Hypothalamus (tissue), 51 donors: ENCODE measurements at places on chromosomes 5 and 9.

DNA sequence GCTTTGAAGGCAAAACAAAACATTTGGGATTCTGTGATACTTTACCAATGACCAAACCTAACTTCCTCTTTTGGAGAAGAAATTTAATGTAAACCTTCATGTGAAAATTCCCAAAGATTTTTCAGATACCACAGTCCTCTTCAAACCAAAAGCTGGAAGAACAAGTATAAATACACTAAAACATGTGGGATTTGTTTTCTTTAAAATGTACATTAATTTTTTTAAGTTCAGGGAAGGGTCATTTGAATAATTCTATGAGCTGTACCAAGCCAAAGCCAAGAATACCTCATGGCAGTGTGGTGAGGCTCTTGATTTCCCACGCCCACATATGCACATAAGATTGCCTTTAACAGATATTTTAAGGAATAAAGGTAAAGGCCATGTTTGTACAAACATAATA, 28.4 kb upstream of the ITGA1 start:
- DNase-seq = no peak

- DNase-seq = no peak
Observed at GRCh38 chr9:8844549-8844948, 1045.0 kb upstream of the DMAC1 start.

DNA sequence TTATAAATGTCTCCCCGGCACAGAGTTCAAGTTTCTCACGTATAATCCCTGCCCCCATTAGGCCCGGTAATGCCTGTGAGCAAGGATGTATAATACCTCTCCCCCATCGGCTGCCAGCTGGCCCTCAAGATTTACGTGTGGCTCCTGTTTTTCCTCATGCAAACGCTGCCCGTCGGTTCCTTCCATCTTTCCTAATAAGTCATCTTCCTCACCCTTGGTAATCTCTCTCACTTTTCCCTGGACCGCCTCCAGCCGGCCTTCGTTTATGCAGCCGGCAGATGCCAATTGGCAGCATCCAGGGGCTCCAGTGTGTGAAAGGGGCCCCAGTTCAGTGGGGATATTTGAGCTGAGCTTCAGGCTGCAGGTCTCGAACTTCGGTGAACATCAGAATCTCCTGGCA, 86.5 kb upstream of the NEURL1B start:
- no peak for DNase-seq

GRCh38 chr5:14211818-14212803, 69.0 kb downstream of the TRIO start:
- DNase-seq = no peak

DNA sequence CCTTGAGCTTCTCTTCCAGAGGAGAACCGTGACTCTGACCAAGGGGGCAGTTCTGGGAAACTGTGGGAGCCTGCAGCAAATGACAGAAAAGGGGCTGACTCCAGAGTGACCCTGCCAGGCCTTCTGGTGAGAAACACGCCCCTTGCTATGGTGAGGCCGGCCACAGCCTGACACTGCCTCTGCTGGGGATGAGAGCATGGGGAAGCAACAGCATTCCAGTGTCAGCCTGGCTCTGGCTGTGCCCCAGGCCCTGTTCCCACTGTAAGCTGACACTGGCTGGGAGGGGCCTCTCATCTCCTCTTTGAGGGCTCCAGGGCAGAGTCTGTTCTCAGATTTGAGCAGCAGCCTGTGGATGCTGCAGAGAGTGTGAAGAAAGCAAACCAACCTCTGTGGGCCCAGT, 180.0 kb upstream of the IL12B start:
- no peak for DNase-seq

- no peak for DNase-seq
Observed at GRCh38 chr5:150431574-150431973, 18.0 kb downstream of the RPS14 start.

GRCh38 chr9:32411753-32412152, 27.3 kb downstream of the ACO1 start:
- no peak for DNase-seq

- peak; percentile 95 for DNase-seq
Observed at GRCh38 chr5:147782110-147783028, at the start of gene JAKMIP2. JAKMIP2 (minus strand) TSS chr5:147782728; CDS start chr5:147671806, 110,922 bp downstream.

GRCh38 chr5:60701321-60701968, 1.5 kb upstream of the DEPDC1B start:
- DNase-seq = no peak

DNA sequence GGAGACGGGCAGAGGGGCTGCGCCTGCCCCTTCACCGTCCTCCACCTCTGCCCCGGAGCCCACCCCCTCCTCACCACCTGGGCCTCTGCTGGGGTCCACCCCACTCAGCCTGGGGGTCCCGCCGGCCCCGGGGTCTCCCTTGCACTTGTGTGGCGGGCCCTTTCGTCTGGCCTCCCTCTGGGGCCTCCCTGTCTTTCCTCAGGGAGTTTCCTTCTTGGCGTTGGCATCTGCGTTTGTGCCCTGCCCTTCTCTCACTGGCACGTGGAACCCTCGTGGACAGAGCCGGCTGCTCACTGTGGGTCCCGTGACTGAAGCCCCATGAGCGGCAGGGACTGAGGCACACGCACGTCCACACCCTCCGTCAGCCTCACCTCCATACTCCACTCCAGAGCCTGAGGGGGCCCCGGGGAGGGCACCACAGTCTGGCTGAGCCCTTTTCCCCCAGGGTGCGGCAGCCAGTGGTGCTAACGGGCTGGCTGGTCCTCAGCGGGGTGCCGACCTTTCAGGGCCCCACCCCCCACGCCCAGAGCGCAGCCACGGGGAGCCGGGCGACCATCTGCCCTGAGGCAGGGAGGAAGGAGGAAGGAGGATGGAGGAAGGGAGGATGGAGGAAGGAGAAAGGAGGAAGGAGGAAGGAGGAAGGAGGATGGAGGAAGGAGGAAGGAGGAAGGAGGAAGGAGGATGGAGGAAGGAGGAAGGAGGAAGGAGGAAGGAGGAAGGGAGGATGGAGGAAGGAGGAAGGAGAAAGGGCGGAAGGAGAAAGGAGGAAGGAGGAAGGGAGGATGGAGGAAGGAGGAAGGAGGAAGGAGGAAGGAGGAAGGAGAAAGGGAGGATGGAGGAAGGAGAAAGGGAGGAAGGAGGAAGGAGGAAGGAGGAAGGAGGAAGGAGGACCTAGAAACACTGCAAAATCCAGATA, 53.0 kb upstream of the NRARP start:
- DNase-seq = no peak

GRCh38 chr9:36389590-36389989, 10.5 kb downstream of the RNF38 start:
- DNase-seq = no peak

DNA sequence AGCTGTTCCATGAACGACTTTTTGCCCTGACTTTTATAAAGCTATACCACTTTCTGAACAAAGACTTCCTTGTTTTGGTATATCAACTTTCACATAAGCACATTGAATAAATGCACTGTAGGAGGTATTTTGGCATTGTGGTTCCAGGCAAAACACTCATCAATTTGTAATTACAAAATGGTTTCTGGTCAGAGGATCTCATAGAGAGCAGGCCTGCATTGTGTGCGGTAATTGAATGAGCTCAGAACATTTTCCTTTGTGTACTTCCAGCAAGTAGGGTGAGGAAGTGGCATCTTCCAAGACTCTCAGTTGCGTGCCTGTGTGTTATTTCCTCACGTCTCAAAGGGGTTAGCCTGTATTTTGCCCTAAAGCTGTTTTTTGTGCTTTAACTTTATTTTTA, 89.2 kb downstream of the PDE6A start:
- no peak for DNase-seq

DNA sequence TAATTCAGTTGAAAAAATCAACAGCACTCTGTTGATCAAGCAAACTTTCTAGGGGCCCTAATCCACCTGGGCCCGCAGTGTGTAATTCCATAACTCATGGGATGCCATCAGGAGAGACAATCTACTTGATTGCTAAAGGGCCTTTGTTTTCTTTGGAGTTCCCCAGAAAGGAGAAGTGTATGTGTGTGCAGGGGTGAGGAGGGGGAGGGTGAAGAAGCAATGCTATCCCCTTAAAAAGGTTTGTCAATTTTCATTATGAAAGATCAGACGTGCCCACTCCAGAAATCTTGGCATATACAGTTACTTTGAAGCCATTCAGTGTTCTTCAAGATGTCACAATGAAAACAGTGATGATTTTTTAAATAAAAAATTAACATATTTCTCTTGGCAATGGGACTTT, 6.2 kb downstream of the PARP8 start:
- DNase-seq = no peak

DNA sequence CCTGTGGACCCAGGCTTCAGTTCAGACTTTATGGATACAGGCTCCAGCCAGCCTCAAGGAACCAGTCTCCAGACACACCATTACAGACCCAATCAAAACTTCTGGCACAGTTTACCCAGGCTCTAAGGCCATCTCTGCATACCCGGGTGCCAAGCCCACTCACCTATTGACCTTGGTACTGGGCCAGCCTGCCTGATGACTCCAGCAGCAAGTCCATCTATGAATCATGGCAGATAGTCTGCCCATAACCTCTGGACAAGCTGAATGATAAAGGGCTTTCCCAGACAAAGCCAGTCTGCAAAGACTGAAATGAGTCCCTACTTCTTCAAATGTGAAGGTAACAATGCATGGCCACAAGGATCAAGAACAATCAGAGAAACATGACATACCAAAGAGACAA, 1327.1 kb upstream of the C9orf72 start:
- no peak for DNase-seq

GRCh38 chr9:87640385-87640795, 85.5 kb upstream of the CTSL start:
- DNase-seq = no peak

DNA sequence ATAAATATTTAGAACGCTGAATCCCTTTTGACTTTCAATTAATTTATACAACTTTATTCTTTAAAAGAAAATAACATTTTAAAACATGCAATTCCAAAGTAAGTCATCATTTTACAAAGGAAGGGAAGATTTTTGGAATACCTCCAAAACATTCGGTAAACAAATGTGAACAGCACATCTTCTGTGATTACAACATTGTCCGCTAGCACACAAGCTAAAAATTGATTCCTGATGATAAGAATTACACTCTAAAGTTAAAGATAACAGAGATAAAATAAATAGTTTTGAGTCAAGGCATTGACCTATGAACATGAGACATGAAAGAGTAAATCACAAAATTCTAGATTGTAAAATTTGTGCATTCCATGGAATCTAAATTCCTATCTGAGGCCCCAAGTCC, 56.2 kb upstream of the TRAF1 start:
- DNase-seq = no peak

DNA sequence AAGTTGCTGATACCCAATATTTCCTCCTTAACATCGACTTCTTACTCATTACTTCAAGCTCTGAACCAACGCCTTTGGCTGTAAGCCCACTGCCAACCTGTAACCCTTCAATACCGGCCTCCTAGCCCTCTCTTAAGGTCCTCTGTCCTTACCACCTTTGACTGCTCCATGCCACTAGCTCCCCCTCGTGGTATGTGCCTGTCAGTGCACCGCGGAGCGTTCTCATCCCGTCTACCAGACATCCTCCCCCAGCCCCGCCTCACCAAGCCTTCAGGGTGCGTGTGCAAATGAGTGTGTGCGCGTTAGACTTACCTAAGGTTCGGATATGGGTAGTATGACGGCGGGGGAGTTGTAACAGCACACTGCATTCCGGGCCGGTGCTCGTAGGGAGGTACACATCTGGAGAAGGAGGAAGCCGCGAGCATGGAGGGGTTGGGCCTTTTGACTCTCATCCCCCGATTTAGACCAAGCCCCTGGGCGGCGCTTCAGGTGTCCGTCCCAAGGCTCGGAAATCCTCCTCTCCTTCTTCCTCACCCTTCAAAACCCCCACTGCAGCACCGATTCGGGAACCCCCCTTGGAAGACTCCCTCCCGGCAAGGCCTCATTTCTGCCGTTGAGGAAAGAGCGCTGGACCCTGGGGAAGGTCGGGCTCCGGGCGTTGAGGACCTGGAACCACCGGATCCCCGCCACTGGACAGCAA, 2.8 kb upstream of the MYORG start:
- DNase-seq = peak; percentile 34

DNA sequence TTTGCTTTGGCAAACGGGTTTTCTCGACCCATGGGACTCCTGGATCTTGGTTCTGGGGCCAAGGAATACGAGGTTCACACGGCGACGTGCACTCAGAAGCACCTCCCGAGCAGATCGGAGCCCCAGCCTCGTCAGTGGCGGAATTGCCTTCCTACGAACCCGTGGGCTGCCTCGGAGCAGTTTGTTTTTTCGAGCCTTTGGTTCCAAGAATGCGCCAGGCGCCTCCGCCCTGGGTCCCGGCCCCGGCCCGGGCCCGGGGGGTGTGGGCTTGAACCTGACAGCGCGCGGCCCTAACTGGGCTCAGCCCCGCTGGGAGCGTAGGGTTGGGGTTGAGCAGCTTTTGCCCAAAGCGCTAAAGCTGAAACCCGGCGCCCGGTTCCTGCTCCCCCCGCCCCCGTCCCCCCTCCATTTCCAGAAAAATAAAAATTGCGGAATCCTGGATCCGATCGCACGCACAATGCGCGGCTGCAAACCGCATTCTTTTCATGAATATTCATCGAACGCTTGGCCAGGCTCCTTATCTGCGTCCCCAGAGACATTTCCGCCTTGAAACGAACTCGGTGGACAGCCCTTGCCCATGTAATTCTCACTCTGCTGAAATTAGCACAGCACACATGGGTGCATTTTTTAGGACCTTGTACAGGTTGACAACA, 1.0 kb downstream of the BASP1 start:
- DNase-seq = no peak

- DNase-seq = no peak
Observed at GRCh38 chr9:1647776-1648175, 367.4 kb upstream of the SMARCA2 start.

GRCh38 chr5:11814373-11814772, 89.9 kb downstream of the CTNND2 start:
- DNase-seq = no peak

DNA sequence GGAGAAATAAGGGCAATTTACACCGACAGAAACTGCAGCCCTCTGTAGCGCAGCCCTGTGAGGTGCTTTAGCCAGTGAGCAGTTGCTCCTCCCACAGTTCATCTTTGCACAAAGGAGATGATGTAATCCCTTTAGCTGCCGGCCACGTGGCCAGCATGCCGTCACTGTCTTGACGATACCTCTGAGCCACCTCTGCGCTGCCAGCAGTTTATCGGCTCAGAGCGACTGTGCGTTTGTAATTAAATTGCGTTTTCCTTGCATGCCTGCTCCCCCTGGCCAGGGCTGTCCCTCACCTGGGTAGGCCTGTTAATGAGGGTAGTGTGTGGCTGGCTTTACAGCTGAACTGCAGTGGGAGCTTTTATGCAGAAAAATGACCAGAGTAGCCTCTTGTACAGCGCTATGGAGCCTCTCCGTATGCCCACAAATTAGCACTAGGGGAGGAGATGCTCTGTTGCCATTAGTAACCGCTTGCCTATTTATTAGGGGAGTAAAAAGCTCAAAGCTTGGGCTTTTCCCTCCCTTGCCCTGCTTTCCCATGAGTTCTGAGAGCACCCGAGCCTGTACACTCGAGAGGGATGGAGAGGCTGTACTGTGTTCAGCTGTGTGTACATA, 107.0 kb downstream of the TRIO start:
- DNase-seq = peak; percentile 80

- DNase-seq = no peak
Observed at GRCh38 chr9:32839013-32839885, 55.9 kb downstream of the TMEM215 start.

DNA sequence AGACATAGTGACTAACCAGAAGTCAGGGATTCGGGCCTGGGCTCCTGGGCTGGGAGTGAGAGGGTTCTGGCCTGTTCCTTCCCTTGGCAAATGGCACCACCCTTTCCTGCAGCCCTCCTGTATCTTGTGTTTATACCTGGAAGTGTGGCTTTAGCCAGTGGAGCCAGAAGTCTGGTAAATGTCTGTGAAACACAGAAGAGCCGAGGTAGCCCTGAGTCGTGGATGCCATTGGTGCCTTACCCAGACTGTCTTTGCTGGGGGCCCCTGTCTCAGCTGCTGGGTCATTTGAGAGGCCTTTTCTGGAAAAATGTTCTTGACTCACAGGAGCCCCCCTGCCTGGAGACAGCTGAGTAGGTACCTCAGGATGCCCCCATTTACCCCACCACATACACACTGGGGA, 95.7 kb upstream of the BASP1 start:
- no peak for DNase-seq
